ENCODE measurements at places on chromosomes 16 and 17. TPM values are rescaled to one million over a fixed set of nuclear protein-coding genes. Genes with fewer than 3 reads are reported as not detected.
A peak's percentile ranks its signal among the peaks of the same experiment; 100 is the strongest.

- peak; percentile 73 for DNase-seq
Measured at GRCh38 chr17:16486373-16487250, 5.4 kb downstream of the LRRC75A start.

GRCh38 chr17:67093348-67093747 is 49.0 kb downstream of the CACNG1 start:
- DNase-seq, result no peak

DNA sequence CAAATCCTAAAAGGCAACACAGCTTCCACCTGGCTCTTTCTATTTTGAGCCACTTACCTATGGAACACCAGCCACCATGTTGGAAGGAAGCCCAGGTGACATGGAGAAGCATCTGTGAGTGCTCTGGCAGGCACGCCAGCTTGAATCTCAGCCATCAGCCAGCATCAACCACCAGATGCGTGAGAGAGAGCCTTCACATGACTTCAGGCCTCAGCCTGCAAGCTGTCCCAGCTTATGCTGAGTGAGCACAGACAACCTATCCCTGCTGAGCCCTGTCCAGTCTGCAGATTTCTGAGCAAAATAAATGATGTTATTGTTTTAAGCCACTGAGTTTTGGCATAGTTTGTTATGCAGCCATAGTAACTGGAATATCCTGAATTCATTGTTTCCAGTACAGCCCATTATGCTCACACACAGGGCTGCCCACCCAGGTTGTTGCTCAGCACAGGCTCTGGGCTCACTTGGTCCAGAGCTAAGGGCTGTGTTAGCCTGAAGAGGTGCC is 35.1 kb downstream of the TMEM238L start:
- DNase-seq, result no peak

DNA sequence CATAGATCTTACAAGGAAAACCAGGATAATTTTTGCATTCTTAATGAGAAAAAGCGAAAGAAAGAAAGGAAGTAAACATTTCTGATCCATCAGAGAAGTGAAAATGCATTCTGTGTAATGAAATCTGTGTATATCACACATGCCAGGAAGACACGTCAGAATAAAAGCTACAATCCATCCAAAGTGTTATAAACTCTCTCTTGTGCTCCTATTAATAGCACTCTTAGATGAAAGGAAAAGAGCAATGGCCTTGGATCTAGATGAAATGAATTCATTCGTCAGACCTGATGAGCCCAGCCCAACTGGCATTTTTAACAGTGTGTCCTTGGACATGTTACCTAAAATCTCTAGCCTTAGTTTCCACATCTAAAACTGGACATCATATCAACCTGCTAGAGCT is 885.5 kb downstream of the CDH11 start:
- DNase-seq, result no peak

GRCh38 chr17:2723997-2724783 is 12.6 kb upstream of the CLUH start:
- DNase-seq, result peak; percentile 65

GRCh38 chr17:9594065-9594464 is 17.6 kb downstream of the CFAP52 start:
- DNase-seq, result no peak

GRCh38 chr16:11121083-11121608 is 134.9 kb downstream of the SOCS1 start:
- DNase-seq, result no peak

- peak; percentile 66 for DNase-seq
Measured at GRCh38 chr17:48625495-48626244, 488 bp downstream of the HOXB9 start.

GRCh38 chr16:85507342-85507741 is 105.8 kb upstream of the GSE1 start:
- DNase-seq, result no peak

GRCh38 chr16:87926246-87927194 is 9.8 kb downstream of the CA5A start:
- DNase-seq, result no peak

- no peak for DNase-seq
Measured at GRCh38 chr17:76672270-76672851, 28.8 kb upstream of the ST6GALNAC1 start.

GRCh38 chr16:57126411-57126810 is 34.0 kb downstream of the CPNE2 start:
- DNase-seq, result no peak

DNA sequence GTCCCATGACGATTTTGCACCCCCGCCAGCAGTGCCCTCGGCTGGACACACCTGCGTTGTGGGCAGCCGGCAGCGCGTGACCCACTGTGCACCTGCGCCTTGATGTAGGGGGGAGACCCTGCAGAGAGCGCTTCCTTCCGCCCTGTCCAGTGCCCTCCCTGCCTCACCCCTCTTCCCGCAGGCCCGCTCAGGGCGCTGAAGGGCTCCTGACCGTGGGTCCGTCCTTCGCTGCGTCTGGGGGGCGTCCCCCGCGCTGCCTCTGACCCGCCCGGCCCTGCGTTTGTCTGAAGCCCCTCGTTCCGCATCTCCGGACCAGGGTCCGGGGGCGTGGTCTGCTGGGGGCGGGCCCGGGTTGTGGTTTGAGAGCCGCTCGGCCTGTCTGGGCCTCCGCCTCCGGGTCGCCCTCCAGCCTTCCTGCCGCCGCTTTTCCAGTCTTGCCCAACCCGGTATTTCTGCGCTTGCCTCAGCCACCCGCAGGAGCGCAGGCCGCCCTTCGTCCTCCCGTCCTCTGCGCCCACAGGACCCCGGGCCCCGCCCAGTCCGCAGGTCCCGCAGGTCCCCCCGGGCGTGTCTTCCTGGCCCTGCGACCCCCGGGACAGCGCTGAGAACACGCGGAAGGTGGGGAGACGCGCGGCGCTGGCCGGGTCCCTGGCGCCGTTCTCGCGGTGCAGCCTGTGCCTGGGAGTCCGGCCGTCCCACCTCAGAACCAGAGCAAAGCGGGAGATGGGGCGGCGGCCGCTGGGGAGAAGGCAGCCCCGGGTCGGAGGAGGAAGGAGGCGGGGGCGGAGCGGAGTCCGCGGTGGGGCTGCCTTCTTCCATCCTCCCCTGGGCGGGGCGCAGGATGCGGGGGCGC is 4.0 kb upstream of the IL17C start:
- peak; percentile 75 for DNase-seq

GRCh38 chr16:87698676-87699199 is 67.0 kb downstream of the KLHDC4 start:
- no peak for DNase-seq

Gene PRKAR1A
- polyA plus RNA-seq, result 182 TPM

Gene PYY
- 0.28 TPM for polyA plus RNA-seq

Gene CTRB2
- not detected for polyA plus RNA-seq

Gene COL1A1
- polyA plus RNA-seq, result 6,071 TPM

Gene CCL5
- polyA plus RNA-seq, result 1.1 TPM

Gene P3H4
- 110 TPM for polyA plus RNA-seq
